ENCODE measurements at places on chromosomes 4 and X.
A peak's percentile ranks its signal among the peaks of the same experiment; 100 is the strongest.

DNA sequence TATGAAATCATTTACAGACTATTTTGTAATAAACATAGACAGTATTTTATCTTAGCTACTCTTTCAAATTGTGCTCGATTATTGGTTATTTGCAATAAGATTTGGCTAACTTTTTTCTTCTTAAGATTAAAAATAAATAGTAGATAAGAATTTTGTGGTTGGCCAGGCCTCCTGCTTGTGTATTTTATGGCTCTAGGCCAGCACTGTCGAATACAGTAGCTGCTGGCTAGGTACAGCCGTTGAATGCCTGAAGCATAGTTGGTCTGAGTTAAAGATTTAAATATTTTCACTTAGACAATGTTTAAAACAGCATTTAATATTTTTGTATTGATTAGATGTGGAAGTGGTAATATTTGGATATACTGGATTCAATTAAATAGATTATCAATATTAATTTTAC is 481.0 kb downstream of the SPRY1 start:
- DNase-seq, result no peak

DNA sequence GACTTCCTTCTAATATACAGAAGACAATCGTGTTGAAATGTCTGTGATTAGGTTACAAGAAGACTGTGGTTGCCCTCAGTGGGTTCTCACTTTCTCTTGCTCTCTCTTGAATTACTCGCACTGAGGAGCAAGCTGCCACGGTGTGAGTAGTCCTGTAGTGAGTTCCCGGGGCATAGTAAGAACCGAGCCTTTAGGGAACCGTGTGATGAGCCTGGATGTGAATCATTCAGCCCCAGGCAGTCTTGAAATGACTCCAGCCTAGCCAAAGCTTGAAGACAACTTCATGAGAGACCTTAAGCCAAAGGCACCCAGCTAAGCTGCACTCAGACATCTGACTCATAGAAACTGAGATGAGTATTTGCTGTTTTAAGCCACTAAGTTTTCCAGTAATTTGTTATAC is 292.7 kb downstream of the SPOCK3 start:
- peak; percentile 3 for DNase-seq

GRCh38 chrX:17390419-17390850 is 15.4 kb downstream of the NHS start:
- DNase-seq, result no peak

DNA sequence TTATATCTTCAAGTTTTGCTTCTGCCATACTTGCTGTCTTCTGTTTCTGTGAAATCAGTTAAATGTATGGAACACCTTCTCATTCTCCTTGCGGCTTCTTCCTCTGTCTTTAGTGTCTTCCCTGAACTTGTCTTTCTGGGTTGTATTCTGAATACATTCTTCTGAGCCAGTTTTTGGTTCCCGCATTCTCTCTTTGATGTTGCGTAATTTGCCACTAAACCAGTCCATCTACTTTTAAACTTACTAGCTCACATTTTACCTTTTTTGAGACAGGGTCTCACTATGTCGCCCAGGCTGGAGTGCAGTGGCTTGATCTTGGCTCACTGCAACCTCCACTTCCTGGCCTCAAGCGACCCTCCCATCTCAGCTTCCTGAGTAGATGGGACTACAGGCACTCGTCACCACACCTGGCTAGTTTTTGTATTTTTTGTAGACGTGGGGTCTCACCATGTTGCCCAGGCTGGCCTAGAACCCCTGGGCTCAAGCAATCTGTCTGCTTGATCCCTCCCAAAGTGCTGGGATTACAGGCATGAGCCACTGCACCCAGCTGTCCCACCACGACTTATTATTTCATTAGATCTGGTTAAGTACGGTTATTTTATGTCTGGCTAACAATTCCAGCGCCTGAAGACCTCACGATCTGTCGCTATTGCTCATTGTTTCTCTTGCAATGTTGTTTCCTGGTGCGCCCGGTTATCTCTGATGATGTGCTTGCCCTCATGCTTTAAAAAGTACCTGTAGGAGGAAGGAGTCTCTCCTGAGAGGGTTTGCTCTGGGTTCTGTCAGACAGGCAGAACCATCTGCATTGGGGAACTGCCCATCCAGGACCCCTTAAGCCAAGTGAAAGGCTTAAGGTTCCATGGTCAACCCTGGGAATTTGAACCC is 9.8 kb upstream of the FAM3A start:
- no peak for DNase-seq

- DNase-seq, result no peak
These were observed 5.8 kb downstream of the ARAF start for GRCh38 chrX:47566841-47567240.

GRCh38 chr4:2364654-2365053 is 53.8 kb downstream of the ZFYVE28 start:
- peak; percentile 73 for DNase-seq

GRCh38 chr4:143391261-143391660 is 54.6 kb downstream of the GAB1 start:
- DNase-seq, result no peak

GRCh38 chrX:20547611-20548051 is 280.9 kb upstream of the RPS6KA3 start:
- DNase-seq, result peak; percentile 3

DNA sequence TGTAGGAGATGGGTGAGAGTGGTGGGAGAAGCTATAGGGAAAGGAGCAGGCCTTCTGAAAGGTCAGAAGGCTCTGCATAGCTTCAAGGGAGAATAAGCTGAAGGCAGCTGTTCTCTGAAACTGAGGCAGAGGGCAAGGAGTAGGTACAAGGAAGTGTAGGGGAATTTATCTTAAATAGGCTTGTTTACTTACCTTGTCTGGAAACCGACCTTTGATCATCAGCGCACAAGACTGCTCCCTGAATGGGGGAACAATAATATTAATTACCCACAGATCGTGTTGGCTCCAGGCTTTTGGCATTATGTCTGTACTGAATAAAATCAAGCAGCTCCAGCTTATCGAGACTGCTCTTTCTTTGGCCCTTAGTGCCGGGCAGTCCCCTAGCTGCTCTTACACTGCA is 175.5 kb upstream of the MAGEB16 start:
- no peak for DNase-seq

- no peak for DNase-seq
These were observed 3.9 kb upstream of the CHRNA9 start for GRCh38 chr4:40331101-40331745.

- no peak for DNase-seq
These were observed 6.1 kb downstream of the LIAS start for GRCh38 chr4:39464886-39465501.

- peak; percentile 4 for DNase-seq
These were observed 5.2 kb upstream of the BMP15 start for GRCh38 chrX:50905334-50905733.
